Central memory CD4-positive, alpha-beta T cell (primary cell): ENCODE measurements at places on chromosomes 6 and 20.

DNA sequence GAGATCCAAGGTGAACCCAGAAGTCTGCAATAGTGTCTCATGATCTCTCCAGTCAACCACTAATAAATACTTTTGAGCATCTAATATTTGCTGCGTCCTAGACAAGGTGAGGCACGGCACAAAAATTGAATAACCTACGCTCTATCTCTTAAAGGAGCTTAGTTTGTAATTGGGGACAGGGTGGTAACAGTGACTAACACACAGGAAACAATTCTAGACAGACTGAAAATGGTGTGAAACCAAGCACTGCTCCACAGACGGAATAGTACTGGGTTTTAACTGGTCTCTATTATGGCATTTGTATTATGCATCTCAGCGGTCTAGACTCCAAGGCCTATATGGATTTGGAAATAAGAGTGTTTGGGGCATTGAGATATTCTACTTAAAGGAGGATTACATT is 120.1 kb downstream of the CLIC5 start:
- DNase-seq, result no peak

GRCh38 chr6:44341095-44341890 is 1.2 kb upstream of the SPATS1 start:
- DNase-seq, result no peak

GRCh38 chr6:75608956-75609533 is 7.4 kb downstream of the SENP6 start:
- DNase-seq, result no peak

DNA sequence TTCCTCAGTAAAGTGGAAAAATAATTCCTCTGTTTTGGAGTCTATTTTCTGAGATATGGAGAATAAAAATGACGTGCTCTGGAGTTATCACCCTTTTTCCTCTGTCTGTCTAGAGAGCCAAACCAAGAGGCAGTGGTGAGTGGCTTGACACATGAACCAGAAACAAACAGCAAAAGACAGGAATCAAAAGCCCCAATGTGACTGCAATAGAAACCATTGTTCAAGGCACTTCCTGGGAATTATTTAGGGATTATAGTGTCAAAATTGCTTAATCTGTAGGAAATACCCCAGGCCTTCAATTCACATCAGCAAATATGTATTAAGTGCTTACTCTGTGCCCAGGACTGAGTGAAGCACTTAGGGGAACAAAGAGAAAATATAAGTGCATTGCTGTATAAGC is 560.4 kb upstream of the JAG1 start:
- no peak for DNase-seq

DNA sequence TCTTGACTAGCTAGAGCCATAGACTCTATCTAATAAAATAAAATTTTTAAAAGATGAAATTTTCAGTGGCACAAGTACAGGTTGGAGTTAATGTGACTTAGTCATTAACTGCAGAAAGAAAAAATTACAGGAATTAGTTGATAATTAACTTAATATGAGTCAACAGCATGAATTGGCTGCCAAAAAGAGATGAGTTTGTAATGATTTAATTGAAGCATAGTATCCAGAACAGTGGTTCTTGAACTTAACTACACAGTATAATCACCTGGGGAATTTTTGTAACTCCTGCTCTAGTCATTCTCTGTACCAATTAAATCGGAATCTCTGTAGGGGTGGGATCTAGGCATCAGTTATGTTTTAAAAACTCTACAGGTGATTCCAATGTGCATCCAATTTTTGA is 46.3 kb upstream of the HMGN3 start:
- no peak for DNase-seq

- no peak for DNase-seq
Observed at GRCh38 chr6:157557559-157557958, 176.6 kb downstream of the ZDHHC14 start.

- DNase-seq, result no peak
Observed at GRCh38 chr6:47160702-47161101, 118.6 kb upstream of the ADGRF1 start.

DNA sequence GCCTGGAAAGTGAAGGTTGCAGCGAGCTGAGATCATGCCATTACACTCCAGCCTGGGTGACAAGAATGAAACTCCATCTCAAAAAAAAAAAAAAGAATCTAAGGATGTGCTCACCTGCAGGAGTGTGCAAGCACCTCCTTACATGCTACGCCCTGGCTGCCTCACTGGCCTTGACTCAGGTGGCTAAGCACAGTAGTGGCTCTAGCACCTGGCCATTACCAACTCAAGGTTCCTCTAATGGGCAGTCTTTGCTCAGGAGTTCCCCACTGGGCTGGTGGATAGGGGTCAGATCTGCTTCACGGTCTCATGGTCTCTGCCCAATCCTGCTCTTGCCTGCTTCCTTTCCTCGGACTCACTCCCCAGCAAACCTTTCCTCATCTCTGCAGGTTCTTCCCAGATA is 39.7 kb downstream of the KCNK17 start:
- DNase-seq, result no peak

DNA sequence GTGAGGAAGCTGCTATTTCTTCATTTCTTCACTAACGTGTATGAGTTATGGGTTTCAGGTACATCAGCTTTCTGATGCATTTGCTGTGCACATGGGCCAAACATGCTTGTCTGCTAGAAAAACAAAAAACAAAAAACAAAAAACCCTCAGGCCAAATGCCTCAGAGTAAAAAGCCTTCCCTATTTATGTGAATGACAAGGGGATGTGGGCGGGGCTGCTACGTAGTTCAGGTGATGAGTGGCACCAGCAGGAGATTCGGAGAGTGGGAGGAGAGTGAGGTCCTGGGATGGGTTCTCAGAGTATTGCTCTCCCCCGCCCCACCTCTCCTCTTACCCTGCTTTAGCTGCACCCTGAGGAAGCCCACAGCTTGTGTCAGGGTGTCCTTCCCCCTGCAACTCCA is 596.8 kb upstream of the JAG1 start:
- no peak for DNase-seq

DNA sequence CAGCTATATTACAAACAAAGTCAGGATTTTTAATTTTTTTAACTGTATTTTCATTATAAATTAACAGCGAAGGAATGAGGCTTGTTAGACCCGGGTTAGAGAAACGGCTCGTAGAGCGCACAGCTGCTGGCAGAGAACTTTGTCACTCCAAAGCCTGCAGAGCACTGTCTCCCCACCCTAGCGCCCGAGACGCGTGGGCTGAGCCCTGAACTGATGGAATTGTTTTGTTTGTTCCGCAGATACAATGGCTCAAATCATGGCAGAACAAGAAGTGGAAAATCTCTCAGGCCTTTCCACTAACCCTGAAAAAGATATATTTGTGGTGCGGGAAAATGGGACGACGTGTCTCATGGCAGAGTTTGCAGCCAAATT is 810 bp downstream of the LAMP5 start:
- no peak for DNase-seq

DNA sequence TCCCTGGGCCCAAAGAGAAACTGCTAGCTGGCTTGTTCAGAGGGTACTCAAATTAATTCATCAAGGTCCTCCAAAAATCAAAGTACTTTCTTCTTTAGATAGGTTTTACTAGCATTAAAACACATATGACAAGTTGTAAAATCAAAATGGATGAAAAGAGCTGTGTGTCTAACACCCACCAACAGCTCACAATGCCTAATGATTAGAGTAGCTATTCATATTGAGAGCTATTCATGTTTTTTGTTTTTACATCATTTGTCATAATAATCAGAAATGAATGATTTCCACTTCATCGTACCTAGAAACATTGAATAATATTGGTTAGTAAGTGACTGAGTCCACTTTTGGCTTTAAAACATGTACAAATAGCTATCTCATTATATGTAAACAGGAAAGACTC is 289.9 kb upstream of the RUNX2 start:
- DNase-seq, result no peak

- DNase-seq, result no peak
Observed at GRCh38 chr6:37047689-37048402, 42.4 kb downstream of the FGD2 start.
